Activated T-helper 17 cell treated with anti-CD3 and anti-CD28 coated beads, Interleukin-2, amount 50 U/mL, for 72 hours (primary cell): ENCODE measurements at places on chromosomes 3 and 15.

GRCh38 chr15:93866948-93867347 lies 364.4 kb upstream of the MCTP2 start:
- no peak for ATAC-seq

- no peak for ATAC-seq
These were observed 92.8 kb upstream of the BHLHE40 start for GRCh38 chr3:4886448-4886847.

GRCh38 chr3:184558726-184559125 lies 2.9 kb upstream of the EPHB3 start:
- no peak for ATAC-seq

GRCh38 chr15:72599855-72600464 lies 54.5 kb upstream of the GOLGA6B start:
- ATAC-seq, result peak; percentile 35

DNA sequence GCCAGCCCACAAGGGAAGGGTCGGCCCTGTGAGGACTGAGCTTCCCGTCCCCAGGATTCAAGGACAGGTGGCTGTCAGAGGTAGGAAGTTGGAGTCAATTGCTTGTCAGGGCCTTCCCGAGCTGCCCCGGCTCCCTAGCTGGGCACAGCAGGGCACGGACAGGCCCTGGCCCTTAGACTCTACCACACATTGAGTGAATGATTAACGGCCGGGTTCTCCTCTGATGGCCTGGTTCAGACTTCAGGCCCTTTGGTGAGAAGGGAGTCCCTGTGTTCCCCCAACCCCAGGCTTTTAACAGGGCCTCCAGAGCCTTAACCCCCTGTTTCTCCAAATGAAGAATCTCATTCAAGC lies 16.4 kb upstream of the FGD5 start:
- ATAC-seq, result no peak

GRCh38 chr3:189871418-189871817 lies 240.2 kb downstream of the TP63 start:
- no peak for ATAC-seq

- ATAC-seq, result no peak
These were observed 262.4 kb upstream of the PROK2 start for GRCh38 chr3:72047221-72047871.

DNA sequence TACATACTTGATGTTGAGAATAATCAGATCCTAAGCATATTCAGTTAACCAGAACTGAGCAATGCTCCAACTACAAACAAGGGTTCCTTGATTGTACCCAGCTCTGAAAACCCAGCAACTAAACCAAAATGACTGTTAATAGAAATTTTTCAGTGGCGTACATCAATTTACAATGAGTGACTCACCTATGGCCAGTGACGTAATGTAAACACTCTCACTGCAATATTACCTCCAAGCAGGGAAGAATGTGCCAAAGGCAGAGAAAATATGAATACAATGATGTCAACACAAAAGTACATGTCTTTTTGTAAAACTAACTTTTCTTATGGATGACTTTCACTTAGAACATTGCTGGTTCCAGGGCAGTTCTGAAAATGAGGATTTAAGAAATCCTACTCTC lies 611.3 kb downstream of the EDEM1 start:
- no peak for ATAC-seq

DNA sequence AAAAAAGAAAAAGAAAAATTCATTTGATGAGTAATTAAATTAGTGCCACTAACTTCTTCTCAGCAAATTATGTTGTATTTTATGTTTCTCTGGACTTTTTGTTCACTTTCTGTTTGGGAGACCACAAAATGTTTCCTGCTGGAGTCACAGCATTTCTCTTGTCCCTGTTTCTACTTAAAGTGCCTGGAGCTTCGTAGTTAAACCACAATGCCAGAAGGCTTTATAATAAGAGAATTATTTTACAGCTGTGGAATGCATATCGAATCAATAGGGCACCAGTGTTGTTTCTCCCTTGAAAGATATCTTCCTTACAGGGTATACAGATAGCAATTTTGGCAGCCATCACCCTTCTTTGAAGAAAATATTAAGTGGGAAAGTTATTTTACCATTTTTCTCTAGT lies 3.2 kb downstream of the DTWD1 start:
- ATAC-seq, result no peak

DNA sequence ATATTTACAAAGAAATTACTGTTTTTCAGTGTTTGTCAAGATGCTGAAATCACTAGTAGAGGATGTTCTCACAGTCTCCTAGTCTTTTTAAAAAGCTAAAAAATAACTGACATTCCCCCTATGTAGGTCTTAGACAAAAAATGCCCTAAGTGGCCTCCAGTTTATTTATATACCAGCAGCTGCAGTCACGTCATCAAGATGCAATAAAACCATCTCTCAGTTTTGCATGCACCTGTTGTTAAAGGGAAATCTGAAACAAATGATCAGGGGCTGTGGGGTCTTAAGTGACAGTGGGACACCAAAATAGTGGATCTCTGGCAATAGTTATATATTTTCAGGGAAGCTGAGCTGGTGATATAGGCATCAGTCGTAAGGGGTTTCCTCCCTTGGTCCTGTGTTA lies 146.5 kb upstream of the ARPP21 start:
- ATAC-seq, result no peak

- no peak for ATAC-seq
These were observed 13.6 kb upstream of the CCDC13 start for GRCh38 chr3:42786631-42787030.
